HuH-7.5 (cell line): ENCODE measurements at places on chromosomes 4 and X.

DNA sequence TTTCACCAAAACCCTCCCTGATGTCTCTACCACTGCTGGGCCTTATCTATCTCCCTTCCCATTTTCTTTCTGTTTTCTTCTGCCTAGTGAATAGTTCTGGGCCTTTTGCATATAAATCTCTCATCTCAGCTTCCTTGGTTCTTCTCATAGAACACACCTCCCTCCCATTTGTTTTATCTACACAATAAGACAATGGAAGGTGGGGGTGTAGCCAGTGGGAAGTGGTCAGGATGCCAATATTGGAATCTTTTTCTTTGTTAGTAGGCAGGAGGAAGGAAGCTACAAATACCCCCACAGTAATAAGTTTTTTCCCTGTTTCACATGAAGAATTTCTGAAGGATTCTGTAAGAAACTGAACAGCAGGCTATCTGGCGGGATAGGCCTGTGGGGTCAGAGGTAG, 30.9 kb upstream of the RHOH start:
- DNase-seq, result no peak

DNA sequence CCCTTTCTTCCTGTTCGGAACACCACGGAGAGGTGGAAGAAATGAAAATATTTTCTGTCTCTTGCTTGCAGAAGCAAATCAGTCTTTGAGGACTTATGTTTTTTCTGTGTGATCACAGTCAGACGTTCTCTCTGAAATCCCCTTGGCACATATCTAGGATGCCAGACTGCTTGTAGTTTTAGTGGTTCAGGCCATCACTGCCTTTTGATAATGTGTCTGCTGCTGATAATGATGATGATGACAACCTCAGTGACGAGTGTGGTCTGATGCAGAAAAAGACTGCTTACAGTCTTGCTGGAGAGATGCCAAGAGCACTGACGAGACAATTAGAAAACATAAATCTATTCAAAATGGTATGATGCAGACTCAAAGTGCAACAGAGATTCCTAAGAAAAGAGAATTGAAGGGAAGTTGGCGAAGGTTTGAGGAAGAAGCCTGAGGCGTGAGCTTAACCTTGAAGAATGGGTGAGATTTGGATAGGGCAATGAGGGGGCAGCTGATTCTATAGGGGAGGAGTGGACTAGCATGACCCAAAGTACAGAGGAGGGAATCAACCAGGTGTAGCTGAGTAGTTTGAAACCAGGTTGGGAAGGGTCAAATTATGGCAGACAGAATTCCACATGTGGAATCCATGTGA, 7.9 kb downstream of the RAB33A start:
- DNase-seq, result no peak

GRCh38 chr4:86398187-86398586, 38.3 kb upstream of the MAPK10 start:
- no peak for DNase-seq

DNA sequence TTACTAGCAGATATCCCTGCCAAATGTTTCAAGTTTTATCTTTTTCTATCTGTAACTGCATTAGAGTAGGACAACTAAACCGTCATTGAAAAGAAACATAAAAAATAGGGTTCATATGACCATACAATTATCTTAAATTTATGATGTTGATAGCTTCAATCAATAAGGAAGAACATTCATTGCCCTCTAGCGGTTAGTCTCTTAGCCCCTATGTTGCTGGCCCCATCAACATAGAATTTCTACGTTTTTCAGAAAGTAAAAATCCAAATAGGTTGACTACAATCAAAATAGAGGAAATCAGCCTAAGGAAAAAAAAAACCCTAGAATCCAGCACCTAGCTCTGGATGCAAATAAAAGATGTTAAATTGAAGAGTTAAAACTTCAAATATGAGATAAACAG, 225.1 kb upstream of the ITM2A start:
- DNase-seq, result no peak

DNA sequence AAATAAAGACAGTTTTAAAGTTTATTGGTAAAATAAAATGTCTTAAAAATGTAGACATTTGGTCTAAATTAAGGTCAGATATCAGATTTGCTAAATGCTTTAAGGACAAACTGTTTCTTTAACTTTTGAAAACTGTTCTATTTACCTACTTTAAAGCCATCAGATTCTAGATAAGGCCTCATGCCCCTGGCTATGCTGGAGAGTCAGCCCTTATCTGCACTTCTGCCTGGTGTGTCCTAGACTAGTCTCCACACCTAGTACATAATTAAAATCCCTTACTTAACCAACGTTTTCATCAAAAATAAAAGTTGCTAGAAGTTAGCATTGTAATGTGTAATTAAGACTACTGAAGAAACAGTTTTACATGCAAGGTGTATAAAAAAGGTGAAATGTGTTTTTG, 25.6 kb downstream of the HSD17B11 start:
- DNase-seq, result no peak

DNA sequence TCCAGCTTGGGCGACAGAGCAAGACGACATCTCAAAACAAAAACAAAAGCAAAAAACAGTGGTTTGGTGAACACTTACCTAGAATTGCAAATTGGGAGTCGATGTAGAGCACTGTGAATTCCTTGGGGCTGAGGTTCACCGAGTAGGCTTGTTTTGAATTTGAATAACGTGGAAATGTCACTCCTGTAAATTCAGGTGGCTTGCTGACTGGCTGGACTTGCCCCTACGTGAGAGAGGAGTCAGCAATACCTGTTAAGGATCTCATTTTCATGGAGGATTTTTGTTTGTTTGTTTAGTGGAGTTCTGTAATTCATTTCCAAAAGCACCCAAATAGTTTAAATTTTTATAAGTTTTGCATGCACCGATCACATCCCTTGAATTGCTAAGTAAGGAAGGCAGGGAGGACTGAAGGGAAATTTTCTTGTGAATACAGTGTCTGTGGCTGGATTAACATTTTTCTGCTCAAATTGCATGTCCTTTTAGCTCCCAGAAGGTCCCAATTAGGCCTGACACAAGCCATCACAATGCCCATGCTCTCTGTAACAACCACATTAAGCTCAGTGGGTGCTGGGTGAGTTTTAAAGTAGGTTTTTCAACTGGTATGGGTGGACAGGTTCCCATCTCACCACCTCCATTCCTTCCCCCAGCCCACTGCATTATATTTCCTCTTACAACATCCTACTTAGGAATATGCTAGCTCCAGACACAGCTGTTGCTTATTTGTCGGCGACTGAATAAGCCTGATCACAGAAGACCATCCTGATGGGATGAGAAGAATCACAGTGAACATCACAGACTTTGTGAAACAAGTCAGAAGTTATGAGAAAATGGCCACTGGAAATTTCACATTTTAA, 58.5 kb upstream of the TTC29 start:
- DNase-seq, result no peak

DNA sequence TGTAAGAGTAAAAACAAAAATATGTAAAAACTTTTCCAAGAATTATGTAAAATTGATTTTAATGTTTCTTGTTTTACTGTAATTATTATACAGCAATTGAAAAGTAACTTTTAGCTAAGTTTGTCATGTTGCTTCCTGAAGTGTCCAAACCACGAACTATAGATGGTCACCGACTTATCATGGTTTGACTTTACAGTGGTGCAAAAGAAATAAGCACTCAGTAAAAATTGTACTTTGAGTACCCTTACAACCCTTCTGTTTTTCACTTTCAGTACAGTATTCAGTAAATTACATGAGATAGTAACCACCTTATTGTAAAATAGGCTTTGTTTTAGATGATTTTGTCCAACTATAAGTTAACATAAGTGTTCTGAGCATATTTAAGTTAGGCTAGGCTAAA, 93.8 kb downstream of the SLC10A6 start:
- no peak for DNase-seq

DNA sequence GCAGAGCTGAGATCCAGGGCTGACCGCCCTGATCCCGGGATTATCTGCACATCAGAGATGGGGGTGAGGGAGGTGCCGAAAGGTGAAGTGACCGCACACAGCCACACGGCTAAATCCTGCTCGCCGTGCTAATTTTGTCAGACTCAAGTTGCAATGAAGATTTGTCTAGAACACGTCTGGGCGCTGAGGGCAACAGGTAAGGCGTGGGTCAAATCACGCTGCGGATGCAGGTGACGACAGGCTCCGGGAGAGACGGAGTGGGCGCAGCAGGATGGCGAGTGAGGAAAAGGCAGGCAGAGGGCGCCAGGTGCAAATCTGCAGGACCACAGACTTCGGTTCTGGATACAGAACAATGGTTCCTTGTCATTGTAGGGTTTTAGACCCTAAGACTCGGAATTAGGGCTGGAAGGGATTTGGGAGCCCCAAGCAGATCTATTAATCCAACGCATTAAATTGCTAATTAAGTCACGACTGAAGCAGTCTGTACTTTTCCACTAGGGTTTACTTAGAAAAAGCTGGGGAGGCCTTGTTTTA, 1.9 kb upstream of the TBC1D14 start:
- peak; percentile 80 for DNase-seq

DNA sequence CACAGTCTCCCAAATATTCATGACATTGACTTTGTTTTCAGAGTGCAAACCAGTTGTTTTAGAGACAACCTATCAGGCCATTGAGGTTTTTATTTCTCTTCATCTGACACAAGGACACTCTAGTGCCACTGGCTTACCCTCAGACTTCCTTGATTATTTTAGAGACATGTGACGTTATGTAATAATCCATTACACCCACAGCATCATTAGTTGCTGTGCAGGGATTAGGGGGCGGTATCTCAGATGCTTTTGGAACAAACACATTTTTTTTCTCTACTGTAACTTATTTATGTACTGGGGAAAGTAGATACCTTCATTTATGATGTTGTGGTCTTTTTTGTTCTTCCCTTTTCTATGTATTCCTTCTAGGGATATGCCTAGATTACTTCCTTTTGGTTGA, 2293.1 kb downstream of the PCDH7 start:
- DNase-seq, result no peak

DNA sequence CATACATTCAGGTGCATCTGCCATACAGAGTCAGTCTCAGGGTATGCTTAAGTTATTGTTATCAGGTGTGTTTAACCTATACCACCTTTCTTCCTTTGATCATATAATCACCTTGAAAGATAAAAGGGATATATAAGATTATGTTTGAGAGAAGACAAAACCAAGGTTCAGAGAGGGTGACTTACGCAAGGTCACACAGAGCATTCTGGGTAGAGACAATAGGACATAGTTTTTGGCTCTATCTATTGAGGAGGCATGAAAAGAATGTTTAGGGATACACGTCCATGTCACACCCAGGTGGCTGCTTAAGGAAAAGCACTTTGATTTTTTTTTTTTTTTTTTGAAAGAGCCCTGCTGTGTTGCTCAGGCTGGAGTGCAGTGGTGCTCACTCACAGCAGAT, 327.1 kb upstream of the RPS6KA3 start:
- DNase-seq, result no peak

- DNase-seq, result peak; percentile 15
Measured at GRCh38 chrX:150269605-150270254, 93.4 kb upstream of the MAMLD1 start.

GRCh38 chr4:30760551-30760950, 40.4 kb downstream of the PCDH7 start:
- no peak for DNase-seq

DNA sequence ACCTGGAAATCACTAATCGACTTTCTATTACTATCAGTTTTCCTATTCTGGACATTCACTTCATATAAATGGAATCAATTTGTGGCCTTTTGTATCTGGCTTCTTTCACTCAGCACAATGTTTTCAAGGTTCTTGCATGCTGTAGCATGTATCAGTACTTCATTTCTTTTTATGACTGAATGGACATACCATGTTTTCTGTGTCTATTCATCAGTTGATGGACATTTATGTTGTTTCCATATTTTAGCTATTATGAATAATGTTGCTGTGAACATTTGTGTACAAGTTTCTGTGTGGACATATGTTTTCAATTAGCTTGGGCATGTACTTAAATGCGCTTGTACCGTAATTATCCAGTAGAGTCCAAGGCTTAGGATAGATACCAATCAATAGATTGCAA, 19.9 kb upstream of the RELL1 start:
- DNase-seq, result no peak

DNA sequence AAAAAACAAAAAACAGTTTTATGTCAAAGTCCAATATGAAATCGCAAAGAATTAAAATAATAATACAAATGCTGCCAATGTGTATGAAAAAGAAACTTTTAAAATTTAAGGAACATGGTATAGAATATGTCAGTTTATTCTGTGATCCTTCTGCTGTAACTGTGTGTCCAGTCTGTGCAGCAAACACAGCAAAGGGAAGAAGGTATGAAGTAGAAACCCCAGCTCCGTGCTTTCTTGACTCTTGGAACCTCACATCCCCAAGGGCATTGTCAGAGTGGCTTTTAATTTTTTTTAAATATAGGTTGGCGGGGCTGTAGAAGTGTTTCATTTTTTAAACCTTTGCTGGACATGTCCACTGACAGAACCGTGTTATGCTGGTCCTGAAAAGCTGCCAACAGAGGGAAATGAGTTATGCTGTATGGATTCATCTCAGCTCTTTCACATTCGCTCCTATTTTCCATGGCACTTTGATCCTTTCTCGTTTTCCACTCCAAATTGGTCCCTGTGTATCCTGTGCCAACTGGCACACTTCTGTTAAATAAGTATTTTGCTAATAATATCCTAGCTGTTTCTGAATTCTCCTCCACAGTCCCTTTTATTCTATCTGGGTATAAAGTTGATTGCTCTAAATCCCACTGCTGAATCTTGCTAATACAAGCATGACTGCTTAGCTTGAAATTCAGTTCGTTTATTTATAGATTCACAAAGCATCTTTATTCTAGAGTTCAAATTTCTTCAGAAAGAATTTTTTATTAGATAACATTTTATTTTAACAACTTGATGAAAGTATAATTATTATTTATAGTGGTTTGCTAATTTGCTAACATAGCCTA, 127.0 kb upstream of the DDIT4L start:
- DNase-seq, result no peak

GRCh38 chr4:76740866-76741662, 156.9 kb downstream of the SOWAHB start:
- DNase-seq, result no peak

DNA sequence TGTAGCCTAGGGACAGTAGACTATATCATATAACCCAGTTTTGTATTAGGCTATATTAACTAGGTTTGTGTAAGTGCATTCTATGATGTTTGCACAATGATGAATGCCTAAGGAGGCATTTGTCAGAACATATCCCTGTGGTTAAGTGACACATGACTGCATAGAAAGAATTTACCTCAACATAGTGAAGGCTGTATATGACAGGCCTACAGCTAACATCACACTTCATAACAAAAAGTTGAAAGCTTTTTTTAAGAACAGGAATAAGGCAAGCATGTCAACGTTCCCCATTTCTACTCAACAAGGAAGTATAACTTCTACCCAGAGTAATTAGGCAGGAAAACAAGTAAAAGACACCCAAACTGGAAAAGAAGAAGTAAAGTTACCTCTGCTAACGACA, 165.9 kb upstream of the NDST4 start:
- DNase-seq, result no peak

DNA sequence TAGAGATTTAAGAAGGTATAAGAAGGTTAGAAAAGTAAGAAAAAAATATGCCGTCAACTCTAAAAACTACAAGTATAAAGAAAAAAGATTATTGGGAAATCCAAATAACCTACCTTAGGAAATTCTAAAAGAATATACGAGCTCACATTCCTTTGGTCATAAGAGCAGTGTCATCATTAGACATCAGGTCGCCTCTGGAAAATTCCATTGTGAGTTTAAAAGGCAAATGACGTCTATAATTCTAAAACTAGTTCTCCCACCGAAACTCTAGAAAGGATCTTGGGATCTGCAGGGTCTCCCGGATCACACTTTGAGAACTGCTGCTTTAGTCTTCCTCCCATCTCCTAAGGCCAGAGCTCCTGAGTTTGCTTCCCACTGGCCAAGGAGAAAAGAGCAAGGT, 518 bp upstream of the SAT1 start:
- no peak for DNase-seq
